ENCODE measurements at places on chromosomes 7 and 10. TPM values are rescaled to one million over a fixed set of nuclear protein-coding genes. Genes with fewer than 3 reads are reported as not detected.

DNA sequence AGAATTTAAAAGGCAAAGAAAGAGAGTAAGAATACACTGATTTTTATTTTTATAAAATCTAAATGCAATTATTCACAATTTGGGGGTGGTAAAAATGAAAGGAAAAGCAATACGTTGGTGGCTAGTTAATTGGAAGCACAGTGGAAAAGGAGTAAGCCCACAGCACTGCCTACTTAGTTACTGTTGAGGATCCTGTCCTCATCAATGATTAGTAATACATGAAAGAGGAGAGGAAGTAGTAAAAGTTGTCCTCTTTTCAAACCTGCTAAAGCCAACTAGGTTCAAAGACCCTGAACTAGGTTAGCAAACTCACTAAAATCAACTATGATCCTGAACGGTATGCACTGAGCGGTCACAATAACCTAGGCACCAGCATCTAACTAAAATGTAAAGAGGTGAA lies 52.7 kb upstream of the LRRN3 start:
- no peak overlapping the region for H3K27ac ChIP-seq
- H3K36me3 ChIP-seq, result no peaks in the 10 kb centered on the region
- H3K4me1 ChIP-seq, result no peaks in the 10 kb centered on the region
- no peak for DNase-seq

DNA sequence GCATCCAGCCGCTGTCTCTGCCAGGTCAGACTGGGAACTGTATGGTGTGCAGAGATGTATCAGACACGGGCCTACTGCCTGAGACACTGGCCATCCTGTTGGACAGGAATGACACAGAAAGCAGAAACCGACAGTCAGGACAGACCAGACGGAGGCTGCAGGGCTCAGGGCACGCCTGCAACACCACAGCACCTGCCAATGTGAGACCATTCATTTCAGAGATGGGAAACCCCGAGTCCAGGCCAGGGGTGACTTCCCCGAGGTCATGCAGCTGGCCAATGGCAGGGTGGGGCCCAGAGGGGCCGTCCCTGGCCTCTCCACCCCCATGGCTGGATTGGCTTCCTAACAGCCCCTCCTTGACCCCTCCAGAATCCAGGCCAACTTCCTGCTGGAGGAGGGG lies 34.7 kb downstream of the GRID1 start:
- H3K36me3 ChIP-seq, result no peaks in the 10 kb centered on the region
- no peak for DNase-seq
- no peak overlapping the region for H3K27ac ChIP-seq
- H3K4me1 ChIP-seq, result no peaks in the 10 kb centered on the region
- peaks cover 24% of the 10 kb centered on the region for H3K27me3 ChIP-seq

DNA sequence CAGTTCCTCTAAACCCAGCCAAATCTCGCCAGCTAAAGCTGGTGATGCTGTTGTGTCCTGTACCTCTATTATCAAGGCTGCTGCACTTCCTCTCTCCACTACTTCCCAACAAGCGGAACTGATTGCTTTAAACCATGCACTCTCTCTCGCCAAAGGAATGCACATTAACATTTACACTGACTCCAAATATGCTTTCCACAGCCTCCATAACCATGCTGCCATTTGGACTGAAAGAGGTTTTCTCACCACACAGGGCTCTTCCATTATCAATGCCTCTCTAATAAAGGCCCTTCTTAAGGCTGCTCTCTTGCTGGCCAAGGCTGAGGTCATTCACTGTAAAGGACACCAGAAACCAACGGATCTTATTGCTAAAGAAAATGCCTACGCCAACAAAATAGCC lies 11.4 kb upstream of the LRRC61 start:
- no peaks in the 10 kb centered on the region for H3K36me3 ChIP-seq
- no peaks in the 10 kb centered on the region for H3K4me1 ChIP-seq
- no peak for DNase-seq
- no peaks in the 10 kb centered on the region for H3K27me3 ChIP-seq
- no peak overlapping the region for H3K4me3 ChIP-seq

- H3K27me3 ChIP-seq, result peaks cover 3% of the 10 kb centered on the region
- no peak overlapping the region for H3K27ac ChIP-seq
- no peaks in the 10 kb centered on the region for H3K36me3 ChIP-seq
- no peaks in the 10 kb centered on the region for H3K4me1 ChIP-seq
- DNase-seq, result no peak
- H3K4me3 ChIP-seq, result no peak overlapping the region
Observed at GRCh38 chr10:96691761-96692160, 28.6 kb downstream of the PIK3AP1 start.

- H3K4me3 ChIP-seq, result peak overlapping the region; percentile 86
- no peak for DNase-seq
- H3K4me1 ChIP-seq, result peaks cover 28% of the 10 kb centered on the region
- no peaks in the 10 kb centered on the region for H3K27me3 ChIP-seq
- no peaks in the 10 kb centered on the region for H3K36me3 ChIP-seq
Observed at GRCh38 chr7:93231259-93231658, 907 bp upstream of the VPS50 start.

DNA sequence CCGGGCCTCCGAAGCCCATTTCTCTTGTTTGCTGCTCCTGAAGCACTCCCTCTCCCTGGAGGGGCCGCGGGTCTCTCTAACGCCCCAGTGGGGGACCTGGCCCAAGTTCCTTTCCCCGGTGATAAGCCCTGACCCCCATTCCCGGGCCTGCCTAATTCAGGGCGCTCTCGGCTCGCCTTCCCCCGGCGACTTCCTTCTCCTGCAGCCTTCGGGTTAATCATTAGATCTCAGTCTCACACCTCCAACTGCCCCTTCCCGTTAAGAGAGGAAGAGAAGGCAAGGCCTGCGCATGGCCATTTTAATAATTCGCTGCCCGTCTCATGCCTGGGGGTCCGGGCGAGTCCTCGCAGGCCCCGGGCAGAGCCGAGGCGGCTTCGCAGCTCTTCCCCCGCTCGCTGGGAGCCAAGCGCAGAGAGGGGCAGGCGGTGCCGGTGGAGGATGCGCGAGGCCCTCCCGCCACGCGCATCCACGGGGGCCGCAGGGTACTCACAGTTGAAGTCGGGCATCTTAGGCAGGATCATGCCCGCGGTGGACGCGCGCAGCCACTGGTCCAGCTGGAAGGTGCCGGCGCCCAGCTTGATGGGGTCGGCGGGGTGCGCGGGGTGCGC lies 1.2 kb downstream of the MNX1 start:
- H3K27me3 ChIP-seq, result peaks cover 98% of the 10 kb centered on the region
- DNase-seq, result no peak
- H3K36me3 ChIP-seq, result no peaks in the 10 kb centered on the region
- peak overlapping the region; percentile 46 for H3K4me3 ChIP-seq
- peaks cover 41% of the 10 kb centered on the region for H3K4me1 ChIP-seq
- H3K27ac ChIP-seq, result no peak overlapping the region

DNA sequence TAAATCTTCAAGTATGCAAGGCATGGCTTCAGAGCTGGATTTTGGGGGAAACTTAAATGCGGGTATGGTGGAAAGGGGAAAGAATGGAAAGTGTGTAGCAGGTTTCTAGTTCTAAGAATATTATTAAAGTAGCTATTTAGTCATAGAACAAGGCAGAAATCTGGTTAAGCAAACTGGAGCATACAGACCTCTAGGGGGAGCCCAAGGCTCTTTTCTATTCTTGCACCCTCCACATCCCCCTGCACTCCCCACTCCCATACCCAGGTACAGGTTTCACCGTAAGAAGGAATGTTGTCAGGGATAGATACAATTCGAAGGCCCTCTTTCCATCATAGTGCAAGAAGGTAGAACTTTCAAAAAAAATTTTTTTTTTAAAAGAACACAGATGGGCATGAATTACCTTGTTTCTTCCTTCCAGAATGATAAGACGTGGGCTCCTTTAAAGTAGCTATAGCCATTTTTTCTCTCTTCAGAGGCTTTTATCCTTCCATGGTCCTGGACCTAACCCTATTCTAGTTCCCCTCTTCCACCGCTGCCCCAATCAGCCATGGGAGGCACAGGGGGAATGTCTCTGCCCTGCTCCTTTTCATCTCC lies 41.5 kb upstream of the SMIM30 start:
- DNase-seq, result no peak
- H3K4me3 ChIP-seq, result no peak overlapping the region
- H3K36me3 ChIP-seq, result no peaks in the 10 kb centered on the region
- H3K4me1 ChIP-seq, result no peaks in the 10 kb centered on the region
- H3K27me3 ChIP-seq, result peaks cover 5% of the 10 kb centered on the region

GRCh38 chr10:27530477-27530876 lies 26.4 kb downstream of the RAB18 start:
- no peak overlapping the region for H3K4me3 ChIP-seq
- H3K36me3 ChIP-seq, result peaks cover 20% of the 10 kb centered on the region
- no peak overlapping the region for H3K27ac ChIP-seq
- H3K27me3 ChIP-seq, result no peaks in the 10 kb centered on the region
- peaks cover 59% of the 10 kb centered on the region for H3K4me1 ChIP-seq
- no peak for DNase-seq

- H3K27me3 ChIP-seq, result peaks cover 12% of the 10 kb centered on the region
- H3K36me3 ChIP-seq, result no peaks in the 10 kb centered on the region
- H3K4me1 ChIP-seq, result peaks cover 5% of the 10 kb centered on the region
- DNase-seq, result no peak
- H3K4me3 ChIP-seq, result no peak overlapping the region
Observed at GRCh38 chr10:28396331-28396730, 93.5 kb upstream of the MPP7 start.

DNA sequence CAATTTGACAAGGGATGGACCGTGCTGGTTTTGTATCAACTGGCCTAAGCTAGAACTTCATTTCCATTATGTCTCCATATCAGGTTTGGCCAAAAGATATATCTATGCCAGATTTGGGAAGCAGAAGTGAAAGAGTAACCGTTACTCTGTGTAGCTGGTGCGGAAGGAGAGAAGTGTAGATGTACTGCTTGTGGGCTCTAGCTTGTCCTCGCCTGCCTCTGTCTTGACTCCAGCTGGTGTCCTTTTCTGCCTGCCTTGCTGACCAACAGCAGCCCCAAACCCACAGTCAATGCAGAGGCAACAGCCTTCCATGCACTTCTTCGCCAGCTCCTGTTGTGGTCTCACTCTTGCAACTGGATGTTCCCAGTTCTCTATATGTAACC lies 128.5 kb downstream of the KIF20B start:
- no peak overlapping the region for H3K27ac ChIP-seq
- no peak for DNase-seq
- H3K4me3 ChIP-seq, result no peak overlapping the region

DNA sequence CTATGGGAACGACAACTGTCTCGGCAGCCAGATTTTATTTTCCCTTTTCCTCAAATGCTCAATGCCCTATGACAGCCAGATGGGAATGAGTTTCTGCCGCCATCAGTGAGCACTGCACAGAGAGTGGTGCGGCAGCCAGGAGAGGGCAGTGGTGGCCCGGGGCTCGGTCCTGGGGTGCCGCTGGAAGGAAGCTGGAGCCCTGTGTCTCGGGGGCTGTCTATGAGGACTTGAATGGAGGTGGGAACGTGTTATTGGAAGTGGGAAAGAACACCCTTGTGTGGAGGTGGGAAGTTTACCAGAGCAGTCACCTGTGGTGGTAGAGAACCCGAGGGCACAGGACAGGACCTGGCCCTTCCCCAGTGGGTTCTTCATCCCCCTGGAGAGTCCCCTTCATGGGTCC lies 35.8 kb downstream of the JAKMIP3 start:
- H3K4me3 ChIP-seq, result no peak overlapping the region
- H3K4me1 ChIP-seq, result peaks cover 3% of the 10 kb centered on the region
- no peaks in the 10 kb centered on the region for H3K36me3 ChIP-seq
- no peaks in the 10 kb centered on the region for H3K27me3 ChIP-seq
- no peak for DNase-seq

DNA sequence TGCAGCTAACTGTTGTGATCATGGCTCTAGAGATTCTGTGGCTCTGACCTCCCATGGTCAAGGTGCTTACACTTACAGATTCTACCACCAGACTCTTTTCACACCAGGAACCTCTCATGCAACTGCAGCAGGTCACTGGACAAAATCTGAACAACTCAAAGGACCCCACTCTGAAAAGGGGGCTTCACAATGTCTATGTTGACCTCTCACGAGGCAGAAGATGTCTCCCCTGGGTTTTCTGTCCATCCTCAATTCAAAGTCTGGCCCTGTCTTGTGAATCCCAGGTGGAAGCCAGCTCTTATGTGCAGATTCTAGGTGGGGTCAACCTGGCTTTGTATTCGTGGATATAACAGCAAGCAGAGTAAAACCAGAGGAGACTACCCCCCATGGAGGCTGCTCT lies 118.6 kb upstream of the ZNF479 start:
- H3K4me3 ChIP-seq, result no peak overlapping the region
- no peak for DNase-seq
- no peaks in the 10 kb centered on the region for H3K27me3 ChIP-seq

DNA sequence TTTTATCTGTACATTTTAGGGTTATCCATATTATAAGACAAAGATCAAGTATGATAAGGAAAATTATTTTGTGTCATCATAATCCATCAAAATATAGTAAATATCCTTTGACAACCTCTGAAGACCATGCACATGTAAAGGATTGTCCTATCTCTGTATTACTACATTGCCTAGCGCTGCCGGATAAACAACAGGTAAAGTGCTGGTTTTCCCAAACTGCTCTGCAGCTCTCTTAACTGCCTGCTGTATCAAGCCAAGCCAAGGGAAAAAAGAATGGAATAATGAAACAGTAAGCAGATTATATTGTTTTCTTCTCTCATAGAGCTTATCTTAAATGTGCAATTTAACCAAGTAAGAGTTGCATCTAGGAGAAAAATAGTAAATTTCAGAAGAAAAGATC lies 70.8 kb downstream of the PTF1A start:
- no peaks in the 10 kb centered on the region for H3K36me3 ChIP-seq
- no peak overlapping the region for H3K27ac ChIP-seq

- H3K4me3 ChIP-seq, result no peak overlapping the region
- no peaks in the 10 kb centered on the region for H3K36me3 ChIP-seq
- H3K27me3 ChIP-seq, result no peaks in the 10 kb centered on the region
- H3K27ac ChIP-seq, result no peak overlapping the region
- H3K4me1 ChIP-seq, result no peaks in the 10 kb centered on the region
Observed at GRCh38 chr7:46844486-46844885, 737.4 kb downstream of the TNS3 start.

DNA sequence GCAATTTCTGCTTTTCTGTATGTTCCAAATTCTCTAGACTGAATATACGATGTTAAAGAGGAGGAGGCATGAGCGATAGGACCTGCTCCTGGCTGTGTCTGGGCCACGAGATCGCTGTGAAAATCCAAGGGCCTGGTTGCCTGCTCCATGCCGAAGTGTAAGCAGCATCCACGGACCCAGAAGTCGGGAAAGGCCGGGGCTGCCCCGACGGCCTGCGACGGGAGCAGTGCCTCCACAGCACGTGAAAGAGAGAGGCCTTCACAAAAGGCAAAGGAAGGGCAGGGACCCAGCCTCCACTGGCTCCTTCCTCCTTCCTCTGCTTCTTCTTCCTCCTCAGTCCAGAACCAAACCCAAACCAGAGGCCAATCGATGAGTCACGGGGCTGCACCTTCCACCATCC lies 122.9 kb upstream of the MGMT start:
- no peak for DNase-seq
- peaks cover 8% of the 10 kb centered on the region for H3K27me3 ChIP-seq
- no peaks in the 10 kb centered on the region for H3K36me3 ChIP-seq
- H3K4me3 ChIP-seq, result no peak overlapping the region
- H3K4me1 ChIP-seq, result no peaks in the 10 kb centered on the region
- H3K27ac ChIP-seq, result no peak overlapping the region

The SMKR1 gene
- not detected for total RNA-seq

The ZCCHC24 gene
- total RNA-seq, result 47.5 TPM

The MICALL2 gene
- 8.3 TPM for total RNA-seq

The AKR1C3 gene
- 27.1 TPM for total RNA-seq

The IDI2 gene
- 0.33 TPM for total RNA-seq

The SFRP5 gene
- total RNA-seq, result 8.7 TPM

The IKZF5 gene
- 12.9 TPM for total RNA-seq

The ATG9B gene
- total RNA-seq, result not detected

The SPDYE6 gene
- total RNA-seq, result not detected

The KLLN gene
- 0.19 TPM for total RNA-seq

The AOAH gene
- total RNA-seq, result 1.9 TPM

The PLEKHS1 gene
- not detected for total RNA-seq
